ENCODE measurements at places on chromosomes 7 and 10.
A peak's percentile ranks its signal among the peaks of the same experiment; 100 is the strongest.

DNA sequence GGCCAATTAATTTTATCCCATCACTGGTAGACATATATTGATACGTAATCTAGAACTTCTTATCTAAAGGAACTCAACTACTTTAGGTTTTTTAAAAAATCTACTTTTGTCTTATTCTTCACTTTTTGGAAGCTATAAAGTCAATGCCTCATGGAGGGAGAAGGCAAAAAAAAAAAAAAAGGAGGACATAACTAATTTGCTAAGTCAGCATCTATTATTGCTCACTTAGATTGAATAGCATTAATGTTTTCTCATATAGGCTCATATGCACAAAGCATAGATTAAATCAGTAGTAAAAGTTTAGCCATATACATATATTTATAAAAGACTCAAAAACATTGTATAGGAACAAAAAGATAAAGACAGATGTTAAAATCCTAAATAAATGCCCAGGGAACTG lies 179.3 kb upstream of the DGKB start:
- no peak for DNase-seq

- DNase-seq = no peak
Measured at GRCh38 chr10:61655335-61655851, 7.3 kb upstream of the CABCOCO1 start.

DNA sequence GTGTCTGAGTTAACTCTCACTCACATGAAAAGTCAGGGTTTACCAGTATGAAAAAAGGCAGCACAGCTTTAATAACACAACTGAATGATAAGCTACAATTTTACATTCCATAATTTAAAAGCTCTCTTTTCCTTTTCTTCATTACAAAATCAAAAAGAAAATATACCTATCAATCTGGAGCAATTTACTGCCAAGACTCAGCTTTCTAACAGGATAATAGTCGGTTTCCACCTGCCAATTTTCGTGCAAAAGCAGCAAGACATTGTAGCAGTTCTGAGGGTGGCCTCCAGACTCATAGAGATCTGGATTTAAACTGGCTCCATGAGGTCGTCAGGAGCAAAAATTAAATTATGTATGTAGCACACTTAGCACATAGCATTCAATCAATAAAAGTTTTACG lies 191.0 kb downstream of the GLI3 start:
- no peak for DNase-seq

- no peak for DNase-seq
Measured at GRCh38 chr7:80859272-80859970, 59.4 kb downstream of the SEMA3C start.

DNA sequence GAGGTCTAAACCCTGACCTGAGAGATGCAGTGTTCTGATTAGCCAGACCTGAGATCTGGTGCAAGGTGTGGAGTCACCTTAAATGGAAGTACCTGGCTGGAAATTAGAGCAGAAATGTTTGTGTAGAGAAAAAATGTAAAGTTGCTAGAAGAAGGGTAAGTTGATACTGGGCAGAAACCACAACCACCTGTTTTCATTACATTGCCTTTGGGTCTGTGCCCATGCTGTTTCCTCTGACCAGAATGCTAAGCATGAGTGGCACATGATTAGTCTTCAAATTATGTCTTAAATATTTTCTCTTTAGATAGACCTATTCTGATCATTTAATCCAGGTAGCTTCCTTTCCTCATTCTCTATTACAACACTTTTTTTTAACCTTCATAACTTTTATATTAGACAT lies 69.0 kb downstream of the CASD1 start:
- DNase-seq = no peak

DNA sequence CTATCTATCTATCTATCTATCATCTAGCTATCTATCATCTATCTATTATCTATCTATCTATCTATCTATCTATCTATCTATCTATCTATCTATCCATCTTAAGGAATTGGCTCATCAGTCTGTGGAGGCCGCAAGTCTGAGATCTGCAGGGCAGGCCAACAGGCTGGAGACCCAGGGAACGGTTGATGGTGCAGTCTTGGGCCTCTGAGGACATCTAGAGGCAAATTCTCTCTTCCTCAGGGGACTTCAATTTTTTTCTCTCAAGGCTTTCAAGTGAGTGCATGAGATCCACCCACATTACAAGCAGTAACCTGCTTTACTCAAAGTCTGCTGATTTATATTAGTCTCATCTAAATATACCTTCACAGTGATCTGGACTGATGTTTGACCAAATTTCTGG lies 197.0 kb downstream of the GLRX3 start:
- DNase-seq = no peak

DNA sequence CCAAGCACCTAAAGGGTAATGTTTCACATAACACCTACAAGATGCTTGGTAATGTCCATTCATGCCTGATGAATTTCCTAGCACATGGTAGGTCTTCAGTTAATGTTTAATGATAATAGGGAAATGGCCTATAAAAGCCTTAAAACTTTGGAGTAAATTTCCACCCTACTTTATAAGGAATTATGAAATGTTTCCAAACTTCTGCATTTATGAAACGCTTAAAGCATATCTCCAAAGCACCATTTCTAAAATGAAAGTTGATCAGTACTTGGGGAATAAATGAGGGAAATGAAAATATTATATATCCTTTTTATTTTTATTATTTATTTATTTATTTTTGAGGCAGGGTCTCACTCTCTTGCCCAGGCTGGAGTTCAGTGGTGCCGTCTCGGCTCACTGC lies 51.8 kb downstream of the INPP5F start:
- DNase-seq = no peak

DNA sequence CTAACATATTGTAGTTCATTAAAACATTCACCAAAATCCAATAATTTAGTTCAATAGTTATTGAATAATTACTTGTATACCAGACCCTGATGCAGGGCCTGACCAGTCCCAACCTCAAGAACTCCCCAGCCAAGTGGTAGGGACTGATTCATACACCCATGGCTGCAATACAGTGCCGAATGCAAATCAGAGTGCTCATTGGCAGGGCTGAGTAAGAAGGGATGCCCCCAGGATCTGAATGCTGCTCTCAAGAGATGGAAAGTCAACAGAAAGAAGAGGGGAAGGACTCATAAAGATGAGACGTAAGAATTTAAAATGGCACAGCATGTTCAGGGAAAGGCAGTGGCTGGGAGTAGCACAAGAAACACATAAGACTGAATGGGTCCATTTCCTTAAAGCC lies 29.9 kb downstream of the ZNF438 start:
- DNase-seq = no peak

DNA sequence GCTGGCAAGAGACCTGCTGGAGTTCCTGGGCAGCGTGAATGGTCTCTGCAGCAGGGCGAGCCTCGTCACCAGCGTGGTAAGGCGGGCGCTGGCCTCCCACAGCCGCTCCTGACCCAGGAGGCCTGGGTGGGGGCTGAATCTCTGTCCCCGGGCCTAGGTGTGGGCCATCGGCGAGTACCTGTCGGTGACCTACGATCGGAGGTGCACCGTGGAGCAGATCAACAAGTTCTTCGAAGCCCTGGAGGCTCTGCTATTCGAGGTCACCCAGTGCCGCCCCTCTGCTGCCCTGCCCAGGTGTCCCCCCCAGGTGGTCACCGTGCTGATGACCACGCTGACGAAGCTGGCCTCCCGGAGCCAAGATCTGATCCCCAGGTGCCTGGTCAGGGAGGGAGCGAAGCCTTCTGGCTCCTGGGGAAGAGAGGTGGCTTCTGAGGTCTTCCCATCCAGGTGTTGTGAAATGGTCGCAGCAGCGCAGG lies 15.1 kb downstream of the AP5Z1 start:
- no peak for DNase-seq

GRCh38 chr10:20170661-20171060 lies 354.4 kb downstream of the PLXDC2 start:
- DNase-seq = no peak

DNA sequence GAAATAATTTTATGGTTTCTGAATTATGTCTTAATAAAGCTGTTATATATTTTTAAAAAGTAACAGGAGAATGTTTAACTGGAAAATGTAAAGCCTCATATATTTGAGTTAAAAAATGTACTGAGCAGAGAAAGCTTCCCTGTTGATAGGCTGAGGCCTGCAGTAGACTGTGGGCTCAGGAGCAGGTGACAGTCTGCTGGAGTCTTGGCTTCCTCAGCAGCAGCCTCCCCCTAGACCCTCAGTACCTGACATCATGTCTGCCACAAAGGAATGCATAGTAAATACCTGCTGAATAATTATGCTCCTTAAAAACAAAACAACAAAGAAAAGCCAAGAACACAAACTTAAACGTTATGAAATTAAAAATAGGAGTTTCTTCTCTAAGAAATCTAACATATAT lies 73.9 kb upstream of the NOBOX start:
- DNase-seq = no peak

GRCh38 chr10:6401558-6402348 lies 178.3 kb downstream of the PRKCQ start:
- peak; percentile 45 for DNase-seq

GRCh38 chr7:38396852-38397251 lies 123.4 kb upstream of the TARP start:
- DNase-seq = no peak

- no peak for DNase-seq
Measured at GRCh38 chr10:87605628-87606251, 53.9 kb upstream of the PAPSS2 start.

DNA sequence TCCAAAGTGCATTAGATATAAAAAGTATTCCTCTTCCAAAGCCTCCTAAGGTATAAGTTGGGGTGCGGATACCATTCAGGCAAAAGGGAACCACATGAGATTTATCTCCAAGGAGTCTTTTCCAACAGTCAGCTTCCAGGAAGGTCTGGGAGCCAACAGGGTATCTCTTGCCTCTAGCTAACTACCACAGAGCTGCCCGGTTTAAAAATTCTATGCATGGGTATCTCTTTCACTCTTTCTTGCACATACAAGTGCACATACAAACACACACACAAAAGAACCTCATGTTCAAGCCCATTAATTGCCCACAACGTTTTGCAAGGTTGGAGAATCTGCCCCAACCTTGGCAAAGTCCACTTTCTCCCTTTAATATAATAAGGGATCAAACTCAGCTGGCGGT lies 80.7 kb downstream of the CDK6 start:
- no peak for DNase-seq

- no peak for DNase-seq
Measured at GRCh38 chr7:115962340-115962739, 68.2 kb downstream of the TFEC start.

GRCh38 chr10:121033366-121033765 lies 182.2 kb downstream of the WDR11 start:
- no peak for DNase-seq

DNA sequence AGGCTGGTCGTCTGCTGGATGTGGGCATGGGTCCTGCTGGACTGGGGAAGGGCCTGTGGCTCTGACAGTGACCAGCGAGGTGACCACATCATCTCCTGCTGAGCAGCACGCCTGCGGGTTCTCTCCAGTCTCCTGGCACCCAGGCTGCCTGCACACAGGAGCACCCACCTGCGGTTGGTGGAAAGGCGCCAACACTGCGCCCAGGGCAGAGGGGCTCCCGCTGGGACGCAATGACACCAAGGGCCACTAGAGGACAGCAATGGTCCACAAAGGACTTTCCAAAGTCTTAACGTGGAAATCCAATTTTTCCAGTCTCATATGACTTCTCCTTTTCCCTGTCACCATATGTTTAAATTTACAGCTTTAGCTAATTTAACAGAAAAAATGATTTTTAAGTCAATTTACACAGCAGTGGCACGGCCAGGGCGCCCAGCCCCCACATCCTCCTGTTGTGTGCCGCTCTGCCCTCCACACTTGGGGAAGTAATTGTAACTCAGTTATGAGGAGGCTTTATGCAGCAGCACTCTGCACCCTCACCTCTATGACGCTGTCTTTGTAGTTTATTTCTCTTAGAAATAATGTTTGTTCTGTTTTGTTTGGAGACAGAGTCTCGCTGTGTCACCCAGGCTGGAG lies 38.1 kb downstream of the CFAP46 start:
- DNase-seq = peak; percentile 67

DNA sequence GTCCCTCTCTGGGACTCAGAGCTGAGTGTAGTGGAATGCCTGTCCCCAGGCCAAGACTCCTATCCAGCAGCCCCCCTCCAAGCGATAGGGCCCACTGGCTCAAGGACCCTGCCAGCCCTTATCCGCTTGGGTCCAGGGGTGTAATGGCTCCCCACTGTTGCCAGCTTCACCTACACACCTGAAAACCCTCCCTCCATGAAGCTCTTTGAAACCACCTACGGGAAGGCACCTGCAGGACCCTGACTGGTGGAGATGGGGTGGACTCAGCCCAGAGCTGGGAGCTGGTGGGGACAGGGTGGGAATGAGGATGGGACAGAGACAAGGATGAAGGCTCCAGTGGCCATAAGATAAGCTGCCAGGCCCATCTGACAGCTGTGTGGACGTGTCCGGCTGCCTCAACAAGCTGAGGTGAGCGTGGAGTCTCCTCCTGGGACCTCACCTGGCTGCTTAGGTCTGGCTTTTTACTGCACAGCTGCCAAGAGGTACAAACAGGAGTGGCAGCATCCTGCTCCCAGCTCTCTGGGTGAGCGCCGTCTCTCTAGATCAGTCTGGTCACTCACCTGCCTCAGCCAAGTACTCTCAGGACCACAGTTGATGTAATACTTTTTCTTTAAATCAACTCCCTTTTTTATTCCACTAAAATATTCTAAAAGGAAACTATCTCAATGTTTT lies 41.9 kb downstream of the DRGX start:
- no peak for DNase-seq

GRCh38 chr10:126012485-126012884 lies 116.1 kb downstream of the FANK1 start:
- DNase-seq = no peak

DNA sequence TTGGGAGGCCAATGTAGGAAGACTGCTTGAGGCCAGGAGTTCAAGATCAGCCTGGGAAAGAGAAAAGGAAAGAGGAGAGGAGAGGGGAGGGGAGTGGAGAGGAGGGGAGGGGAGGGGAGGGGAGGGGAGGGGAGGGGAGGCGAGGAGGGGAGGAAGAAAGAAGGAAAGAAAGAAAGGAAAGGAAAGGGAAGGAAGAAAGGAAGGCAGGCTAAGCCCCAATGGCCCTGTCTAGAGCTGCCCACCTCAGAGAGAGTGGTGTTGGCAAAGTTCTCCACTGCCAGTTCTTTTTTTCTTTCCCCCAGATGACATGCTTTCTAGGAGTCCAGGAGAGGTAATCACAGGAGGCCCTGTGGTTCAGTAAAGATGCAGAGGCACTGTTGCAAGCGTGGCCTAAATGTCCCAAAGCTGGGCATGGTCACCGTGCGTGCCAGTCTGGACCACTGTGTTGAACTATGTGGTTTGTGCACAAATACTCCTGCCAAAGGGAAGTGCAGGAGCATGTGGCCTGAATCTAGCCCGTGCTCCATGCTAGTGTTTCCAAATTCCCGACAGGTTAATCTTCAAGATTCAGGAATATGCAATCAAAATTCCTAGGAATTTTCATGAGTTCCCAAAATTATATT lies 39.7 kb downstream of the ODAD2 start:
- DNase-seq = no peak

- DNase-seq = no peak
Measured at GRCh38 chr7:16693601-16694318, 47.8 kb downstream of the BZW2 start.

DNA sequence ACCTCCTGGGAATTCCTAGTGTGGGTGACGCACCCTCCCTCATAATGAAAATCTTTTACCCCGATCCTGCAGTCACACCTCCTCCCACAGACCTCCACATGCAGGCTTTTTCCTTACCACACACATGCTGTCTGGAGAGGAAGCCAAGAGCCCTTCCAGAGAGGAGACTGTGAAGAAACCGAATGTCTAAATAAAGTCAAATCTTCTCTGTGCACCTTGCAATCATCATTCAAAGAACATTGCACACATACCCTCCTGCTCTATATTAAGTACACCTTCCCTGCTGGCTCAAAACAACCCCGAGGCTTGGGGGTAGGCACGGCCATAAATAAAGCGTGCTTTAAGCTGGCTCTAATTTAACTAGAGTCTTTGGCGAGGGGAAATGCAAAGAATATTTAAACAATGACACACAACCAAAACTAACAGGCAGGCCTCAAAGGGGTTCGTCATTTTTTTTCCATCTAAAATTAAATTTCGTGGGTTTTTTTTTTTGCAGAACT lies 34.9 kb downstream of the CALML3 start:
- DNase-seq = no peak

Measured in activated CD4-positive, alpha-beta T cell treated with anti-CD3 and anti-CD28 coated beads, Interleukin-2, amount 50 U/mL, for 48 hours (primary cell).